ENCODE measurements at places on chromosomes 16 and 17.

DNA sequence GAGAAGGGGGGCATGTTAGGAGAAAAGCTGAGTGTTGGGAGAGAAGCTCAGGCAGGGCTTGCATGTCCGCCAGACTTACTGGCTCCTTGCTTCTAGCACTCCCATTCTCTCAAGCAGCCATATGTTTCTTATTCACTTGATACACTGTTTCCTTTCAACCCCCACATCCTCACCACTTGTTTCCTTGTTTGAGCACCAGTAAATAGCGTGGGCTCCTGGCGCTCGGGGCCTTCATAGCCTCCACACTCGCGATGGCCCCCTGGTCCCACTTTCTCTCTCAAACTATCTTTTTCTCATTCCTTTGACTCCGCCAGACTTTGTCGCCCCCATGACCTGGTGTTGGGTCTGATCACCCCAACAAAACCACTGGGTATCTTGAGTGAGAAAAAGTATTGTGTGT, 16.6 kb downstream of the ATP5PD start:
- no peak for DNase-seq

DNA sequence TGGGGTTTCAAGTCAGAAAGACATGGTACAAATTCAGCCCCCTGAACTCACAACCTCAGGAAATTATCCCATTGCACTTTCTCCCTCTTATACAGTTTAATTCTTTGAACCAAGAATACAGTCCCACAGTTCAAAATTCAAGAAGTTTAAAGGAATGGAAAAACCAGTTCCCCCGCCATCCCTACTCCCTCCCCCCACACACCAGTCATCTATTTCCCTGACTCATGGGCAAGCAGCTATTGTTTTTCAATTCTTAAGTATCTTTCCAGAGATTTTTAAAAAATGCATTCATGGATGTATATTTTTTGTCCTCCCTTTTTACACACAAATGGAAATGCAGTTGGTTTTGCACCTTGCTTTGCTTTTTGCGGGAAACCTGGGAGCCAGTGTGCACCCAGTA, 7.3 kb downstream of the SYCE1L start:
- no peak for DNase-seq

DNA sequence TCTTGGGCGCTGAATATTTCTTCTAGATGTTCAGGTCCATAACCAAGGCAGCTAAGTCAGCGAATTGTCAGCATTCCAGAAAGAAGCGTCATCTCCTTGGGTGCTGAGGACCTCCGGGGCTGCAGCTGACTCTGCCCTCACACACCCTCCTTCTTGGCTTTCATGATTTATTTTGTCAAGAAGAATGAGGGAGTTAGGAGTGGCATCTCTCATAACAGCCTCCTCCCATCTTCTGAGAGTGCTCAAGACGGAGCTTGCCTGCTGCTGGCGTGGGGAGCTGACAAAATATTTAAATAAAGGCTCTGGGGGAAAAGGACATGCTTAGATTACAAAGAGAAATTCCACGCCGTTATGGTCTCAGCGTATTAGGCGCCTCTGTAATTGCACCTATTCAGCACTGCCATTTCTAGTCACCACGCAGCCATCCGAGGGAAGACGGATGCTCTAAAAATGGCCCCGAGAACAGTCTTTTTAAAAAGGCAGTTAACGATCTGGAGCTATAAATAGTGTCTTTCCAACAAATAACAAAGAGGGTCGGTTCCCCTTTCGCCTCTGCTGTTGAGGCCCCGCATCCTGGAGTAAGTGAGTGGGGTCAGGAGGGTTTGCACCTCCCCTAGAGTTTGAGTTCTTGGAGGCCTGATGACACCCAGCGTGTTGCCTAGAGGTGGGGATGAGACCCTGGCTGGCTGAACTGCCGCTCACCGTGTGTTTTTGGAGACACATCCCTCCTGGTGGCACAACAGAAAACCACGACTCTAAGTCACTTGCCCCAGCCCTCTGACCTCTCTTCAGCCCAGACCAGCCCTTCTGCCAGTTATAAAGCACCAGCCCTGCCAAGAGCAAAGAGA, 187.0 kb downstream of the CCDC182 start:
- peak; percentile 97 for DNase-seq

- DNase-seq = no peak
Observed at GRCh38 chr16:81313701-81314602, 810 bp upstream of the GAN start.

GRCh38 chr17:41835800-41836549, at the start of gene NT5C3B:
Gene NT5C3B (minus strand): TSS chr17:41836232. CDS start chr17:41836193, 39 bp downstream.
- no peak for DNase-seq

DNA sequence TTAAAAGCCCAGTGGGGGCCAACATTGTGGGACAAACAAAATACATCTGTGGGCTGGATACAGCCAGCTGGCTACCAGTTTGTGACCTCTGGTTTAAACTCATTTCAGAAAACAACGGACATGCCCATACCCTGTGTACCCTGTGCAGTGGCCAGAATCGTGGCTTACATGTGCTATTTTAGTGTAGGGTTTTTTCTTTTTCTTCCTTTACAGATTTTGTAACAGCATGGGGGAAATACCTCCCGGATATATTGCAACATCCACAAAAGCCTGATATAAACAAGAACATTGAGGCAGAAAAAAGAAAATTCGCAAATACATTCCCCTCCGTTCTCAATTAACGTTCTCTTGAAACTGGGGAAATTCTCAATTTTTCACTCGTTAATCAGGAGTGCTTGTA, 7.3 kb downstream of the HS3ST4 start:
- no peak for DNase-seq

DNA sequence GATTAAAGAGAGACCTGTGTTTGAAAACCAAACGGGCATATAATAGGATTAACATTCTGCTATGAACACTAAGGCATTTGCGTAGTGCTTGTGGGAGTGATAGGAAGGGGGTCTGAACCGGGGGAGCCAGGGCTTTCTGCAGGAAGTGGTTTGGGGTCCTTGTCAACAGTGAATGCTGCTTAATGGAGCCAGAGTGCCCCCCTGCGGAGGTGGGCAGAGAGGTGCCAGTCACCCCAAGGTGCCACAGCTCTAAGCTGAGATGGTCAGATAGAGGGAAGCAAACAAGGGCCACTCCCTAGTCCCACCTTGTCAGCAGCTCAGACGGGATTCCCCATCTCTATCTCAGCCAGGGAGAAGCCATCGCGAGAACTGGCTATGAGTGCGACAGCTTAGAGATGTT, 17.7 kb downstream of the NAA60 start:
- DNase-seq = no peak

GRCh38 chr16:89200124-89200849, at the start of gene SLC22A31:
Gene SLC22A31 (minus strand): TSS chr16:89200537. CDS start chr16:89200501, 36 bp downstream.
- DNase-seq = no peak

DNA sequence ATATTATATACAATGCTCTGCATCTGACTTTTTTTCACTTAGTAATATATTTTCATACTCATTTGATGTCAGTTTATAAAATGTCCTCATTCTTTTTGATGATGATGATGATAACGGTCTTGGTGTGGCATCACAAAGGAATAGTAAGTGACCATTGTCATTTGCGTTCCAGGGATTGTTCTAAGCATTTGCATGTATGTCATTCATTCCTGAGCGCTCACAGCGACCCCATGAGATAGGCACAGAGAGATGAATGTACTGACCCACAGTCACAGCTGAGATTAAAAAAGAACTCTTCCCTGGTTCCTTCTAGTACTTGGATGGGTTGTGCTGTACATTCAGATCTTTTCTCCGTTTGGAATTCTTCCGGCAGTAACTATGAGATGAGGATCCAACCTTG, 21.2 kb upstream of the MSI2 start:
- DNase-seq = no peak

- no peak for DNase-seq
Observed at GRCh38 chr16:46737621-46738214, 10.4 kb downstream of the MYLK3 start.

GRCh38 chr17:70407506-70407905, 238.2 kb downstream of the KCNJ2 start:
- no peak for DNase-seq

DNA sequence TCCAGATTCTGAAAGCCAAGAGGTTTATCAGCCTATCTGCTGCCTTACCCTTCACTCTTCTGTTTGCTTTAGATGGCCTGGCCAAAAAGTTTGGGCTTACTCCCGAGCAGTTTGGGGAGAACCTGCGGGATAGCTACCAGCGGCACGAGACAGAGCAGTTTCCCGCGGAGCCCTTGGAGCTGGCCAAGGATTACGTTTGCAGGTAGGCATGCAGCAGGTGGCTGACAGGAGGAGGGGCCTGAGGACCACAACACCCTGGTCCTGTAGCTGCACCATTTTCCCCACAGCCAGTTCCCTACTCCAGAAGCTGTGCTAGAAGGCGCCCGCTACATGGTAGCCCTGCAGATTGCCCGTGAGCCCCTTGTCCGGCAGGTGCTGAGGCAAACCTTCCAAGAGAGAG, 20.6 kb downstream of the SUPT6H start:
- no peak for DNase-seq

GRCh38 chr16:1063728-1064127, 8.8 kb upstream of the SSTR5 start:
- DNase-seq = no peak

DNA sequence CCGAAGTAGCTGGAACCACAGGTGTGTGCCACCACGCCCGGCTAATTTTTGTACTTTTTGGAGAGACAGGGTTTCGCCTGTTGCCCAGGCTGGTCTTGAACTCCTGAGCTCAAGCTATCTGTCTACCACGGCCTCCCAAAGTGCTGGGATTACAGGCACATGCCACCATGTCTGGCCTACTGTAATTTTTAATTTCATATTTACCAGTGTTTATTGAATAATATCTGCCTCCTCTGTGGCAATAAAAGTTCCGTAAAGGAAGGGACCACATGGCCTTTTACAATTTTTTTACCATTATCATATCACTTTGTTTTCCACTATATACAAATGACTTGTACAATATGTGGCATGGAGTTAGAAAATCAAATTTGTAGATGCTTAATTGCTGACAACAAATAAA, 7.8 kb downstream of the USP31 start:
- DNase-seq = no peak

- DNase-seq = no peak
Observed at GRCh38 chr17:58278661-58279015, 2.1 kb downstream of the MPO start.

GRCh38 chr17:72254808-72255449, 134.1 kb downstream of the SOX9 start:
- DNase-seq = no peak

GRCh38 chr16:85842848-85843247, 43.4 kb downstream of the COX4I1 start:
- no peak for DNase-seq

- DNase-seq = peak; percentile 49
Observed at GRCh38 chr16:7137560-7138330, 194.9 kb upstream of the RBFOX1 start.

DNA sequence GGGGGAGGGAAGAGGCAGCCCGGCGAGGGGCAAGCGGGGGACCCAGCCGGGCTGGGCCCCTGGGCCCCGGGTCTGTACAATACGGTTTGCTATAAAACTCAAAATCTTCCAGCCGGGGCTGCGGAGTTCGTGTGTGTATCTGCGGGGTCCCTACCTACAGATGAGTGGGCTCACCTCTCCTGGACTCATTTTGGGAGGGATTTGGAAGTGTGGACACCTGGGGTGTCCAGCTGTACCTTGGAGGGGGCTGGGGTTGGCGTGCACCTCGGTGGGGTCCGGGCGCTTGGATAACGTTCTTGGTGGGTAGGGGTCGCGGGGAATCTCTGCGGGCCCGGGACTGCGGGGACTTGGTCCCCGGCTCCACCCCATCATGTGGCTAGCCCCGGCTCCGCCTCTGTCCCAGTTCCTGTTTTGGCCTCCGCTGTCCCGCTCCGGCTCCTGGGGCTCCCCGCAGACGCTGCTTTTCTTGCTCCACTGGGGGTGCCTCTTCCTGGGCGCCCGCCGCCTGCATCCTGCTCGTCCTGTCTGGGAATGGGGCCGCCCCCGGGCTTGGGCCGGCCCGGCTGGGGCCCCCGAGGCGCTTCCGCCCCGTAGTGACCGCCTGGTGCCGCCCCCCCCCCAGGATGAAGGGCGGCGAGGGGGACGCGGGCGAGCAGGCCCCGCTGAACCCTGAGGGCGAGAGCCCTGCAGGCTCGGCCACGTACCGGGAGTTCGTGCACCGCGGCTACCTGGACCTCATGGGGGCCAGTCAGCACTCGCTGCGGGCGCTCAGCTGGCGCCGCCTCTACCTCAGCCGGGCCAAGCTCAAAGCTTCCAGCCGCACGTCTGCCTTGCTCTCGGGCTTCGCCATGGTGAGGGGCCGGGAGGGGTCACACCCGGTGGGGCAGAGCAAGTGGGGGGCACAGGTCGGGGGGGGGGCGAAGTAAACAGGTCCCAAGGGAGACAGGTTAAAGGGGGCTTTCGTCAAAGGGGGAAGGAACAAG, at the start of gene ORAI3:
Gene ORAI3 (plus strand): TSS at position 402 of the 983 bp plus-strand sequence. CDS start 222 bp downstream, at position 624.
- peak; percentile 77 for DNase-seq

DNA sequence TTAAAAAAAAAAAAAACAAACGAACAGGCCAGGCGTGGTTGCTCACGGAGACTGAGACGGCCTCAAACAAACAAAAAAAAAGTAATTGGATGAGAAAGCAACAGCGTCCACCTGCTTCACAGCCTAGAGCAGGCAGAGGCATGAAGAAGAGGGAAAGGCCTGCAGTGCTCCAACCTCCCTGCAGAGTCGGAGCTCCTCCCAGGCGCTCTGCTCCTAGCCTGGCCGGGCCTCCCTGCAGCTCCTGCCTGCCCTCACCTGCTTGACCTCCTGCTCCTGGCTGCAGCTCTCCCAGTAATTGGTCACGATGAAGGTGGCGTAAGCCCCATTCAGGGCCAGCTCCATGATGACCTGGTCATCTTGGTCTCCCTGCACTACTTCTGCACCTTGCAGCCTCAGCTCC, 5.5 kb downstream of the NMRAL1 start:
- no peak for DNase-seq

- peak; percentile 69 for DNase-seq
Observed at GRCh38 chr17:6523330-6523729, 33.0 kb downstream of the PITPNM3 start.

GRCh38 chr16:17926866-17927399, 409.6 kb downstream of the NPIPA8 start:
- no peak for DNase-seq

DNA sequence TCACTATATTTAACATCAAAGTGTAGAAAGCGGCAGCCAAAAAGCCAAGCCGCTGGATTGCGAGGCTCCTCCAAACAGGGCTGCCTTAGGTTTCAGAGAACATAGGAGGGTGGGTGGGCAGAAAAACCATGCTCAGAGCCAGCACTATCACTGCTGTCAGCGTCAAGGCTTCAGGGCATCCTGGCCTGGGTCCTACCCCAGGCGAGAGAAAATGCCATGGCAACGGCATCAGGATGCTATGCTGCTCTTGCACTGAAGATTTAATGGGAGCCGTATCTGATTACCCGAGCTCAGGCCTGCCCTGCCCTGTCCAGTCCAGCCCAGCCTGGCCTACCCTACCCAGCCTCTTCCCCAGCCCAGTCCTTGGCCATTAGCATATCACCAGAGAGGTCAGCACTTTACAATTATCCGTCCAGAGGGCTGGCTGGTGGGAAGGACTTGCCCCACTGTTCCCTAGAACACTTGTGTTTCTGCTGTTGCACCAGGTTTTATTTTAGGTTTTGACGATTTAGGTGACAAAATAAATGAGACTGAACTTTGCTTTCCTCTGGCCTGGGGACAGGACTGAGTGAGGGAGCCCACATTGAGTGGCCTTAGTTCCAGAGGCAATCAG, 61.1 kb downstream of the TOM1L2 start:
- DNase-seq = no peak
